Stimulated activated CD4-positive, alpha-beta T cell treated with anti-CD3 and anti-CD28 coated beads, Interleukin-1b, Interleukin-23, amount 100 ng/mL, for 48 hours (primary cell): ENCODE measurements at places on chromosomes 1 and 21.

- DNase-seq: no peak
Measured at GRCh38 chr1:201528631-201529252, 10.2 kb upstream of the NAV1 start.

DNA sequence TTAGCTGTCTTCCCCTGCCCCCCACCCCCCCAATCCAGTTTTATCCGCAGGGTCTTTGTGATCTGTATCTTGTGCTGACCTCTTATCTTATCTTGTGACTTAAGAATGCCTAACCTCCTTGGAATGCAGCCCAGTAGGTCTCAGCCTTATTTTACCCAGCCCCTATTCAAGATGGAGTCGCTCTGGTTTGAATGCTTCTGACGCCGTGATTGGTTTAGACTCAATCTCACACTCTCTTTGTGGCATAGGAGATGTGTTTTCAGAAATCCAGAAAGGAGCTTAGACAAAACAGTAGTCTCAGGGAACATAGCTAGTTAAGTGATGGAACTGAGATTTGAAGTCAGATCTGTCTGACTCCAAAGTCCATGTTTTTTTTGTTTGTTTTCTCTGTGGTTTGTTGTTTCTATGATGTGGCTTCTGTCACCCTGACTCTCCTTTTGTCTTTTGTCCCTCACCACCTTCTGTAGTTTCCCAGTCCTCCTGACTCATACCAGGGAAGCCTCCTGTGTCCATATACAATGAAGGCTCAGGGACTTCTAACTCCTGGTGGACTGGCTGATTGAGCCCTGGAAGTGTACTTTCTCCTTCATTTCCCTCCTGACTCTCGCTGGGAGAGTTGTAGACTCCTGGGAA is 18.1 kb upstream of the USP24 start:
- DNase-seq: no peak

DNA sequence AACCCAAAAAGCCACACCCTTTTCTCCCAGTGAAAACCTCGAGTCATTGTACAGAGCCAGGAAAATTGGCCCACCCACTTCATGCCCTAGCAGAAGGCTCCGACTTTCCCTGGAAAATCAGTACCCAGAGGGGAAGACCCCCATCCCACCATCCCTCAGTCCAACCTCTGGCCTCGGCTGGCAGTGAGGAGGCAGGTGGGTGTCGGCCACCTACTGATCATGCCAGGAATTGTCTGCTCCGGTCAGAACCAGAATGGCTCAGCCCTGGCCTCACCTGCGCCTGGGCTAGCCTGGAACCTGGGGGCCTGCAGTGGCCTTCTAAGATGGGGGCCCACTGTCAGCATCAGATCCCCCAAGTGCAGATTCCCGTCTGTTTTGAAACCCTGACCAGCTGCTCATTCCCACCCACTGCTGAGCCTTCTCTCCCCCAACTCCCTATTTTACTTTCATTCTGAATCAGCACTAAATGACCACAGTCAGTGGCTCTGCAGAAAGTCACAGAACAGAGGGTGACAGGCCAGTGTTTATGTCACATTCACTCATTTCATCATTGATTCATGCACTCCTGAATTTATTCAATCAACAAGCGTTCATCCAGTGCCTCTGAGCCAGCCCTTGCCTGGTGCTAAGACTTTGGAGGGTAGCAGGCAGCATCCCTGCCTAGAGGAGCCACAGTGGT is 3.0 kb upstream of the S100A9 start:
- no peak for DNase-seq

GRCh38 chr1:208254862-208255261 is 10.7 kb upstream of the PLXNA2 start:
- DNase-seq: no peak

DNA sequence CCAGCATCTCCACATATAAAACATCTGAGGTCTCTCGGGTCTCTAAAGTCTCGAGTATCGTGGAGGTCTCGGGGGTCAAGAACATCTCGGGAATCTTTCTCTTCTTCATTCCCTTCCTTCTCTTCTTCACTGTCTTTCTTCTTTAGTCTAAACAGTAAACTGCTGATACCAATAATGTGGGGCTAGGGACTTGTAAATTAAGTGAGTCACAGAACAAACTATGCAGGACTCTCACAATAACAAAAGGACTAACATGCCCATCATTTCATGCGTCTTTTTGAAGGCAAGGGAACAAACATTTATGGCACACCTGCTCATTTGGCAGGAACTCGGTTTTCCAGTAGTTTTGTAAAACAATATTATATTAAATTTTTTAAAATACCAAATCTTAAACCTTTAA is 32.4 kb downstream of the PRPF38A start:
- DNase-seq: no peak

GRCh38 chr1:7117399-7118281 is 332.4 kb downstream of the CAMTA1 start:
- no peak for DNase-seq

DNA sequence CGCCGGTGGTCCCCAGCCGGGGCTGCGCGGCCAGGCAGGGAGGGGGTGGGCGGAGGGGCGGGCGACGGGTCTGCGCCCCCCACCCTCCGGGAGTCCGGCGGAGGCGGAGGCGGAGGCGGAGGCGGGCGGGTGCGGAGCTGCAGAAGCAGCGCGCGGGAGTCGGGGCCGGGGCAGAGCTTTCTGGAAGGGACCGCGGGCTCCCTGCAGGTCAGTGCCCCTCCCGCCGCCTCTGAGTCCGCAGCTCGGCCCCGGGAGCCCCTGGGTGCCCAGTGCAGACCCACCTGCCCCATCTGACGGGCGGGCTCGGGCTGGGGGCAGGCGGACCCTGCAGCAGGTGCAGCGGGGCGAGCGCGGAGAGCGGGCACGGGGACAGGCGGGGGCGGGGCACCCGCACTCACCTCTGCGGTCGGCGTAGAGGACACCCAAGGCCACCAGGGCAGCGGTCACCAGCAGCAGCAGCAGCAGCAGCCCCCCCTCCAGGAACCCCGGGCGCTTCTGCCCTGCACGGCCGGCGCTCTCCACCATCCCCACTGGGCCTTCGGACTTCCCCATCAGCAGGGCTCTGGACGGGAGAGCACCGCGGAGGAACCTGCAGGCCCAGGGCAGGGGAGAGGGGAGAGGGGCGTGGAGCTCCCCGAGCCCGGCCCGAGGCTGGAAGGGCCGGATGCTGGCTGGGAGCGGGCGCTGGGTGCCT is 3.7 kb downstream of the MMEL1 start:
- DNase-seq: no peak

- DNase-seq: no peak
Measured at GRCh38 chr21:39087238-39088030, 95.8 kb downstream of the PSMG1 start.

- no peak for DNase-seq
Measured at GRCh38 chr1:222736470-222736869, 532 bp upstream of the FAM177B start.

DNA sequence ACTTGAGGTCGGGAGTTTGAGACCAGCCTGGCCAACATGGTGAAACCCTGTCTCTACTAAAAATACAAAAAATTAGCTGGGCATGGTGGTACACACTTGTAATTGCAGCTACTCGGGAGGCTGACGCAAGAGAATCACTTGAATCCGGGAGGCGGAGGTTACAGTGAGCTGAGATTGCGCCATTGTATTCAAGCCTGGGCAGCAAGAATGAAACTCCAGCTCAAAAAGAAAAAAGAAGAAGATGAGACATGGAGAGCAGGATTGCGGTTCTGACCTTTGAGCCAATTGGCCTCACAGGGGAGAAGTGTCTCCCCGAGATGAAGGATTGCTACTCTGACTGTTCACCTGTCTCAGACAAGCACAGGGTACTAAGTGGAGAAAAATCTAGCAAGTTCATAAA is 6.6 kb downstream of the SCCPDH start:
- no peak for DNase-seq

GRCh38 chr1:14997646-14998276 is 155.8 kb upstream of the TMEM51 start:
- no peak for DNase-seq

GRCh38 chr1:90048043-90048442 is 53.1 kb downstream of the ZNF326 start:
- DNase-seq: no peak

DNA sequence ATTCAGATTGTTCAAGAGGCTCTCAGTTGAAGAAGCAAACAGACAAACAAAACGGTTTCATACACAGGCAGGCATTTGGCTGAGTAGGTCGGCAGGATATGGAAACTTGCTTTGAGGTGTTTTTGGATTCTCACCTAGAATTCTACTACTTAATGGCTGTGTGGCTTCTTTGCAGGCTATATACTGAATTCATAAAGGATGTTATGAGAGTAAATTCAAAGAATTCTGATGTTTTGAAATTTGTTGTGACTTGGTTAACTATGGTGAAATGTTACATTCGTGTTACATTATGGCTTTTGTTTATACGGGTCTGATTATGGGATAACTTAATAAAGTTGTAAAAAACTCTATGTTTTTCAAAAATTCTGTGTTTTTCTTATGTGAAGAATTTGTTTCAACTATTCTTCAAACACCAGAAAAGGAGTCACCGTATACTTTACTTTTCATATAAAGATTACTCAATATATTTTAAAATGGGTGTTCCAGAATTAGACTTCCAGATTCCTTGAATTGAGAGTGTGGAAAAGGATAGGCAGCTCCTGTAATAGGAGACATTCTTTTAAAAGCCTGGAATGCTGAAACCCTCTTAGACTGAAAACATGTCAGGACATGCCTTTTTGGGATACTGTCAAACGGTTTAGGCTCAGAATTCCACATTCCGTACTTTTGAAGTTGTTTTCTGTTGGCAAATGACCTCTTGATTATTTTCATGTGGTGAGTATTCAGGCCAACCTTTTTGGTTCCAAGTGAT is 8.2 kb upstream of the IRF2BP2 start:
- DNase-seq: no peak

GRCh38 chr1:168824418-168825065 is 95.5 kb upstream of the DPT start:
- DNase-seq: no peak

GRCh38 chr1:224768971-224769370 is 152.9 kb downstream of the CNIH3 start:
- DNase-seq: no peak

DNA sequence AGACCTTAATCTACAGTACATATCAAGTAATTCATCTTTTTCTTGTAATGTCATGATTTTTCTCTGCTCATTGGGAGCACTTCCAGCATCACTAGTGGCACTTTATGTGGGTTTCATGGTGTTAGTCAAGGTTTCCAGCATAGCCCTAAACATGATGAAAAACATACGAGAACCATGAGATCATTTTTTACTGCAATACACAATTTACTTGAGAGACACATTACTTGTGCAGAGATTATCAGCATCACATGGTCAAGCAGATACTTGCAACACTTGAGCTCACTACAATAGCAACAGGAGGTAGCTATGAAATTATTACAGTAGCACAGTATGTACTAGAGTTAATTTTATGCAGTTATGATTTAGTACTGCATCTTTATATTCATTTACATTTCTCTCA is 36.4 kb downstream of the ITGB3BP start:
- DNase-seq: no peak
